ENCODE measurements at places on chromosomes 5 and 9.

DNA sequence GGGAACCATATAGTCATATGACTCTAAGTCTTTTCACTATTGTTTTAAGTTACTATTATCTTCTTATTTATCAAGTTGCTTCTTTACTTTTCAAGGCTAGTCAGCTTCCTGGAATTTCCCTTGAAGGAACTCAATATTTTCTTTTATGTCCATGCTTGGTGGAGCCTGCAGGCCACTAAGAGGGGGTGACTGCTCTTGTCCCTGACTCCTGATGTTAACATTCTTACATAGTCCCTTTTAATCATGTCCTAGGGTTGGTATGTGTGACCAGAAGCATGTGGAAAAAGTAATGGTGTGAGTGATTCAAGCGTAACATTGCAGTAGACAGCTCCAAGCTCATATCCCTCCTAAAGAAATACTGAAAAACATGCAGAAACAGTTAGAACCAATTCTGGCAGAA, 1536.2 kb upstream of the CDH9 start:
- no peak for DNase-seq

- DNase-seq: no peak
These were observed 47.5 kb upstream of the CLK4 start for GRCh38 chr5:178674334-178674733.

GRCh38 chr5:172660974-172661373, 19.9 kb downstream of the NEURL1B start:
- DNase-seq: no peak

- no peak for DNase-seq
These were observed 516.6 kb upstream of the DAB2 start for GRCh38 chr5:39941416-39941815.

- no peak for DNase-seq
These were observed 55.4 kb downstream of the ADAMTS2 start for GRCh38 chr5:179289756-179290385.

DNA sequence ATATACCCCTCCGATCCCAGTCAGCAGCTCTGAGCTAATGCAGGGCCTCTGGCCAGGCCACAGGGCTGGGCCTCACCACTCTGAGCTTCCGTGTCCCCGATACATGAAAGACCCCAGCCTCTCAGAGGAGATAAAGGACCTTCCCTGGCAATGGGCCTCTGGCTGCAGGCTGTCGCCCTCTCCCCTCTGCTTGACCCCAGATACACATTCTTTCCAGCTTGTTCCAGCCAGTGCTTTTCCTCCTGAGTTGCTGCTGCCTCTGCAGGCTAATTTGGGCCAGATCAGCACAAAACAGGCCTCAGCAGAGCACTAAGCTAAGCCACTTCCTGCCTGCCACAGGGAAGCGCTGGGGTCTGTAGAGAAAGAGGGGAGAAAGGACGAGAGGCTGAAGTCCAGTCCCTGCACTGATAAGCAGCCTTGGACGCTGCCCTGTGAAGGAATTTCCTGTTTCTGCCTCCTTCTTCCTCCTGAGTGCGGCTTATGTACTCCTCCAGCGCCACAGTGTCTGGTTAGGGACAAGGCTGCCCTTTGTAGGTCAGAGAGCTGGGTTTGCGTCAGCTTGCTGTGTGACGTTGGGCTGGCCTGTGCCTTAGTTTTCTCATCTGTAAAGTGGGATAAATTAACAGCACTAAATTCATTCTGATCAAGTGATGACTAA, 73.0 kb upstream of the IL17B start:
- DNase-seq: peak; percentile 49

DNA sequence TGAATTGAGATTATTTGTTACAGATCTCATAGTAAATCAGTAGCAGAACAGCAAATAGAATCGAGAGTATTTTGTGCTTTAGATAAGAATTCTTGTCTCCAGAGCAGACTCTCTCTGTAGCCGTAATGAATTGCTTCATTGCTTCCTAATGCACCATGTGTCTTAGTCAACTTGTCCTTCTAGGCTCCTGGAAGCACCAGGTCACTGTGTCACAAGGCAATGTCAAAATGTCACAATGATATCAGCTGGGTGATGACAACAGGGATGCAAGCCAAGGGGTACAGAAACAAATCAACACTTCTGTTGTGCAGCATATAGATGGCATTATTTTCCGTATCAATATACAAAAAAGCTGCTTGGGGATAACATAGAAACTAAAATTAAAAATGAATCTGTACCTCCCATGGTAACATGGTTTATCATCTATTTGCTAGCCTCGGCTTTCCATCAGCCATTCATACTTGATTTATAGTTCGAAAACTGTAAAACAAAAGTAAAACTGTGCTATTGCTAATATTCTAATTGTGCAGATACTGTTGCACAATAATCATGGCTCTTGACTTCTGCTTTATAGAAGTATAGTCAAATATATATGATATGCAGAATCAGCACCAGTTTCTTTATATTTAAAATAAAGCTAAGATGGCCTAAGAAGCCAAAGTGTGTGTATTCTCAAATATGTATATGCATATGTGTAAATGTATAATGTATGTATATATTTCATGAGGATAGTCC, 435.9 kb upstream of the TLE4 start:
- no peak for DNase-seq

DNA sequence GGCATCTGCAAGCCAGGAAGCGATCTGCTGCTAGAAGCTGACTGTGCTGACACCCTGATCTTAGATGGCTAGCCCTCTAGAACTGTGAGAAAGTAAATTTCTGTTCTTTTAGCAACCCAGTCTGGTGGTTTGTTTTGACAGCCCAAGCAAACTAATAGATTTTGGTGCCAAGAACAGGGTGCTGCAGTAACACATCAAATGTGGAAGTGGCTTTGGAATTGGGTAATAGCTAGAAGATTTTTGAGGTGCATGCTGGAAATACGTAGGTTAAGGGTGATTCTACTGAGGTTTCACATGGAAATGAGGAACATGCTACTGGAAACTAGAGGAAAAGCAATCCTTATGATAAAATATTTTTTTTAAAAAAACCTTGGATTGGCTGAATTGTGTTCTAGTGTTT, 153.5 kb upstream of the SH3GL2 start:
- DNase-seq: no peak

GRCh38 chr9:135498381-135499126, 1.9 kb upstream of the MRPS2 start:
- DNase-seq: no peak

DNA sequence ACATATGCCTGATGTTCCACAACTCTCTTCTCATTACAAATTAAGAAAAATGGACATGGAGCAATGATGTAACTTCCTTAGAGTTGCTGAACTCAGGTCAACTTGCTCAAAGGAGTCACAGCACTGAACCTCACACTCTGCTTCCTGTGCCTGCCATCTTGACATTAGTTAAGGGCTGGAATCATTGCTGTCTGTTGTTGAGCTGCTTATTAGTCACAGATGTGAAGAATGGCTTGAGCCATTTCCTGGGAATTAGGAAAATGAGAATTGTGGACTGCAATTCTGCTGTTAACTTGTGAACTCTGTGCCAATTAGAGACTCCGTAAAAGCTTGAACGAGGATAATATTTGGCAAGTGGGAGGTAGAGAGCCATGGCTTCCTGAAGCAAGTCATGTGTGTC, 212.0 kb downstream of the ADAMTS12 start:
- DNase-seq: no peak

GRCh38 chr9:104258296-104259011, 164.3 kb downstream of the SMC2 start:
- no peak for DNase-seq

DNA sequence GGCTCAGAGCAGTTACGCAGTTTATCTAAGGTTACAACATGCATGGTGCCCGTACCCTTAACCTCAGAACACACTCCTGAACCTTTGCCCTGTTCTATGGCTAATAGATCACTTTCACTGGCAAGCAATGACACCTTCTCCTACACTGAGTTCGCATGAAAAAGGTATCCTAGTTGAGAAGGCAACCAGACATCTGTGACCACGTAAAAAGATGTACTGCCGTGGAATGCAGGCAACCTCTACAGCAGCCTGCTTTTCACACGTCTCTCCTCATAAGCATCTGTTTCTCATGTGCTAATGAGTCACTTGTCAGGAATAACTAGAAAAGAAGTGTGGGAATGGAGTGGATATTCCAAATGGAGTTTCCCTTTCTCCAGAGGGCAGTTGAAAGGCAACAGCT, 71.4 kb downstream of the FBXO38 start:
- DNase-seq: no peak

GRCh38 chr5:93122446-93122845, 458.6 kb downstream of the NR2F1-AS1 start:
- no peak for DNase-seq

GRCh38 chr5:54671681-54672080, 154.1 kb downstream of the SNX18 start:
- no peak for DNase-seq

DNA sequence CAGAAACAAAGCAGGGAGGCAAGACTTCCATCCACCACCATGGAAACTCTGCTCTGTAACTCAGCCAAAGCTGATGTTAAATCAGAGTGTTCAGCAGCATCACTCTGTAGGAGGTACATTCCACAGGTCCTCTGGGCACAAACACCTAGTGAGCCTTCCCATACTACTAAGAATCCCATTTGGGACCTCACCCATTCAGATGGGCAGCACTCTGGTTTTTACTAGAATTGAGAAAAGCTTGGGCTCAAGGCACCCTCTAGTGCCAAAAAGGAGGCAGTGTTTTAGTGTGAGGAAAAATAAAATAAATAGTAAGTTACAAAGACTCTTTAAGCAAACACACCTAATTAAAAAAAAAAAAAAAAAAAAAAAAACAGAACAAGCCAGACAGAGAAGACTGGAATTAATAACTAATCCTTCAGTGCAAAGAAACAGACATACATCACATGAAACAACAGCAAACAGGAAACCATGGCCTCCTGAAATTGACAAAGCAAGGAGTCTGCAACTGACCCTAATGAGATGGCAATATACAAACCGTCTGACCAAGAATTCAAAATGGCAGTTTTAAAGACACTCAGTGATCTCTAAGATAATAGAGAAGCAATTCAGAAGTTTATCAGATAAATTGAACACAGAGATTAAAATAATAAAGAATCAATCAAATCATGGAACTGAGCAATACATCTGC, 159.5 kb downstream of the GNA14 start:
- no peak for DNase-seq

DNA sequence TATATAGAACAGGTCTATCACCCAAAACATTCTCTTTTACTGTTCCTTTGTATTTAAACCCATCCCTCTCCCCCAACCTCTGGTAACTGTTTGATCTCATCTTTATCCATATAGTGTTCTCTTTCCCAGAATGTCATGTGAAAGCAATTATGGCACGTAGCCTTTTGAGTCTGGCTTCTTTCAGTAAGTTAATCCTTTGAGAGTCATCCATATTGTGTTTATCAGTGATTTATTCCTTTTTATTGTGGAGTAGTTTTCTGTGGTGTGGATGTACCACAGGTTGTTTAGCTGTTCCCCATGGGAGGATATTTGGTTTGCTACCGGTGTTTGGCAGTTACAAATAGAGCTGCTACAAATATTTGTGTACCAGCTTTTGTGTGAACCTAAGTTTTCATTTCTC, 38.0 kb downstream of the HMGXB3 start:
- DNase-seq: no peak
